ENCODE measurements at places on chromosomes 12 and 14.

- no peak for DNase-seq
Observed at GRCh38 chr12:52645120-52645761, 6.8 kb downstream of the KRT2 start.

DNA sequence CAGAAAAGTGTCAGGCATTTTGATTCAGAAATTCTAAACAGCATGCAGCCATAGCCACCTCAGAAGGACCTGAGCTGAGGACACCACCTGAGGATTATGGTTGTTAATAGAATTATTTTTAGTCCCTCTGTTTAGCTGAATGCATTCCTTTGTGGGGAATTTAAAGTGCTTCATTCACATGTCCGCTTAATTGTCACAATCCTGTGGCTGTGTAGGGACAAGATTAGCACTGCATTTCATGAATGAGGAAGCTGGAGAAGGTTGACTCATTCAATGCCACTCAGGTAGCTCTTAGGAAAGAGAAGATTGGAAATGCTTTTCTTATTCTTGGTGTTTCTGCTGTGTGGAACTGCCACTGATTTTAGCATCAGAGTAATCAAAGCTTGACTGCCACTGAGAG, 42.0 kb upstream of the KRR1 start:
- DNase-seq: no peak

- no peak for DNase-seq
Observed at GRCh38 chr14:90970167-90970600, 90.3 kb downstream of the RPS6KA5 start.

DNA sequence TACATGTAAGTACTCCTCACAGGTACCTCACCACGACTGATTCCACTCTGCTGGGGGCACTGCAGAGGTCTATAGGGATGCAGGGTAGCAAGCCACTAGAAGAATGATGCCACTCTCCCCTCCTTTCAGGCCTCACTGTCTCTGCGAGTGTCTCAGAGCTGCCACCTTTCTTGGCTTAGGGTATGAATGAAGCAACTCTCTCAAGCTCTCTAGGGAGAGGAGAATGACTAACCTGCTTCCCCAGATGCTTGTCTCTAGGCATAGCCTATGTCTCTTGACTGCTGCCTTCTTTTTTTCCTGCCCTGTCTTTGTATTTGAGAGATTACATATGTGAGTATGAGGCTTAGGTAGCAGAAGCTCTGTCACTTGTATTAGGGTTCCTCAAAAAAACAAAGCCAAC, 566.5 kb upstream of the ATP2B1 start:
- no peak for DNase-seq

- DNase-seq: no peak
Observed at GRCh38 chr14:94363151-94363624, 25.2 kb downstream of the SERPINA1 start.

DNA sequence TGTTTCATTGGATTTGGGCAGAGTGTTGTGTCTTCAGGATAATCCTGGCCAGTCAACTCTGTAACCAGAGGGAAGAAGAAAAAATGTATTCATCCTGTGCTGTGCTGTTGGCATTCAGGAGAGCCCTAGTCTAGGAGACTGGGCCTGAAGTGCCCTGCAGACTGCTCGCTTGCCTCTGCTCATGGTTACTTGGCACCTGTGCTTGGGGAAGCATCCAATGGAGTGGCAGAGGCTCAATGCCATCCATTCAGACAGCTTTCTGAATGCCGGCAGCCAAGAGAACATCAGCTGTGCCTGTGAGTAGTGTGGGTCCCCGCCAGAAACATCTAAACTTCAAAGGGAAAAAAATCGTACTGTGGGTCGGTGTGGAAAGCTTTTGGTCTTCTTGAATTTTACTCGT, 124.2 kb downstream of the SRGAP1 start:
- DNase-seq: no peak

DNA sequence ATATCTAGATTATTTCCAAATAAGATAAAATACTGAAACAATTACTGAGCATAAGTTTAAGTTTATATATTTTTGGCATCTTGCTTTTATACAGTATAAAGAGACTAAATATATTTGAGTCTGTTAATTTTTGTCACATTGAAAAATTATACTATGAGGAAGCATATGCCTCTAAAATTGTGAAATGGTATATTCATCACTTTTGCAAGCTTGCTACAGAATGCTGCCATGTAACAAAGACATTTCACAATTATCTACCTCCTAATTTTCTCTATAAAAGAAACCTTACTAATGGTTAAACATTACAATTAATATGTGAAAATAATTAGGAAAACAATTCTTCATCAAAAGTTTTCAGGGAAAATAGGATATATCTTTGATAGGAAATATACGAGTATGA, 22.7 kb upstream of the MUCL1 start:
- no peak for DNase-seq

- no peak for DNase-seq
Observed at GRCh38 chr12:46389031-46389616, 16.6 kb upstream of the SLC38A2 start.

DNA sequence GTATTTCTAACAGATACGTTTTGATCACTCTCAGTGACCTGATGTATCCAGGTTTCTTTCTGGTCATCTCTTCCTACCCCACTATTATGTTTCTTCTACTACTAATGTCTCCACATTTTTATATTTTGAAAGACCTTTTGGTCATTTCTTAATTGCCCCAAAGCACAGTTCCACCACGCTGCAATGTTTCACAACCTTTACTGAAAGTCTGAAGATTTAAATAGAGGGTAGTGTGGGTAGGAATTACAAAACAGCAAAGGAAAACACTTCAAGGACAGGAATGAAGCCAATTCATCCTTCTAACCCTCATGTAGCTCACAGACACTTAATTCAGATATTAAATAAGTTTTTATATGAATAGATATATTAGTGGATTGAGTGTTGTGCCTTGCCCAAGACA, 36.1 kb upstream of the SLC16A7 start:
- no peak for DNase-seq

DNA sequence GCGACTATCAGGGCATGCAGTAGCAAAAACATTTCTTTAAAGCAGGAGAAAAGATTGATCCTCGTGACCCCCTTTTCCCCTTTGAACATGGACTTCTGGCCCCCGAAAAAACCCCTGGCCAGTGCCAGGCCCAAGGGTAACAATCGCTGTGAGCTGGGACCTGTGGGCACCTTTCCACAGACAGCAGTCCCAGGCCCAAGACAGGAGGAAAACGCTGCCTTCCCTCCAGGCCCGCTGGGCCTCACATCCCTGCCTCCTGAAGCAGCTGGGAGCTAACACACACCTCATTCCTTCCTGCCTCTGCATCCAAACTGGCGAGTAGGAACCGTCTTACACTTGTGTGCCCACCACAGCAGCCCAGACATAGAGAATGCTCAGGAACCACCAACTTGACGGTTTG, 1.2 kb downstream of the VWF start:
- DNase-seq: no peak

All from GM12878 (cell line).